ENCODE measurements at places on chromosomes 3 and 15.
A peak's percentile ranks its signal among the peaks of the same experiment; 100 is the strongest.

DNA sequence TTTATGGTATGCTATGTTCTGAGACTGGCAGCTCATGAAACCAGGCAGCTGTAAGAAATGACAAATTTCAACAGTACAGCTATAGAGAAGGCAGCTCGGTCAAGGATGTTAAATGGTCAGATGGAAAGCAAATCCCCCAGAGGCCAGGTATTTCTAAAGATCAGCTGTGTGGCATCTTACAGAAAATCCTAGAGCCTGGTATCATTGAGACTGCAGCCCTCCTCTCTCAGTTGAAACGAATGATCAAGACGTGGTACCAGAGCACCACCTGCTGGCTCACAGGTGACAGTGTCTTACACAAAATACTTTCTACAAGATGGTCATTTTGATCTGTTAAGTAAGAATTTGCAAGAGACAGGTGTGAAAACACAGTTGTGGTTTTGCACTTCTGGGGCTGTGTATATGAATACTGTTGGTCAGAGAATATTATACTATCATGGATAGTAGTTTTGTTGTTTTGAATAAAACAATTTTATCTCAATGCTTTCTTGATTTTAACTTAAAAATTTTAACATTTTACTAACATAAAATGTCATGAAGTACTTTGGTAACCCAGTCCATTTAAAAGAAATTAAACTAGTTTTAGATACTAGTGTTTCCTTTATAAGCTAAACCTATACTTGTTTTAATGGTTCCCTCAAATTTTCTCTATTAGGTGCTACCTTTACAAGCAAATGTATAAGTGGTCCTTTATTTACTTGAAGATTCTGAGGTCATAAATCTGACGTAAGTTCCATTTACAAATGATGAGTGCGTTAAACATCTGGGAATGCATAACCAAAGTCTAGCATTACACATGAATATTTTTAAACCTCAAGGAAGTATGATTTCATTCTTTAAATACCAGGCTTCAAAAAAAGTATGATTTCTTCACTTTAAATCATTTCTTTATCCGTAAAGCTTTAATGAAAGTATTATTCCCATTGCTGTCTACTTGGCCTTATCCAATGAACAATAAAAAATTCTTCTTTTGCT is 121.8 kb downstream of the PDZRN3 start:
- DNase-seq = peak; percentile 55

DNA sequence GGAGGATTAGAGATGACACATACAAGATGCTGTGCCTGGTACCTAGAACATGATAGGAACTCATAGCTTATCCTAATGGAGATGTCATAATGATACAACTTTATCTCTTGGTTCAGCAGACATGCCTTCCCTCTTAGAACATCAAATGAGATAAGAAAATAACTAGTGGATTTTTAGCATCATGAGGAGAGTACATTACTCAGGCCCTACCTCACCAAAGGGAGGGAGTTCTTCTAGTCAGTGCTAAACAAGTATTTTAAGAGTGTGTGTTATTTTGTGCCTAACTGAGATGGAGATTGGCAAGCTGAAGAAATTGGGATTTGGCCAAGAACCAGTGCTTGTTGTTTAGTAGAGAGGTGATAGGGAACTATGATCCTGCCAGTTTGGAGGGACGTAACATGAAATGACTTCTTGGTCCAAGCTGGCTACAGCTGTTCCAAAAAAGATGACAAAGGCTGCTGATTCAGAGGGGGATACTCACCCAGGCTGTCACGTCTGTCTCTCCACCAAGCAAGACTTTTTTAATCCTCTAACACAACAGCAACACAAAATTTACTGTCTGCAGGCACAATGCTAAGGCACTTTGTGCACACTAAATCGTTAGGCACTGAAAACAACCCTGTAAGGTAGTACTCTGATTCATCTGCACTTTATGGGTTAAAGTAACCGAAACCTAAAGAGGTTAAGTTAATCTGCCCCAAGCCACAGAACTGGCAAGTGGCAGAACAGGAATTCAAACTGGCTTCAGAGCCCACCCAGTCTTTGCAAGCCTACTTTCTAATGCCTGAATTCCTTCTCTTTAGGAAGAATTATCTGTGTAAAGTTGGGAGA is 126.5 kb downstream of the CMSS1 start:
- DNase-seq = no peak

GRCh38 chr15:70127288-70127746 is 29.6 kb upstream of the TLE3 start:
- DNase-seq = peak; percentile 26

DNA sequence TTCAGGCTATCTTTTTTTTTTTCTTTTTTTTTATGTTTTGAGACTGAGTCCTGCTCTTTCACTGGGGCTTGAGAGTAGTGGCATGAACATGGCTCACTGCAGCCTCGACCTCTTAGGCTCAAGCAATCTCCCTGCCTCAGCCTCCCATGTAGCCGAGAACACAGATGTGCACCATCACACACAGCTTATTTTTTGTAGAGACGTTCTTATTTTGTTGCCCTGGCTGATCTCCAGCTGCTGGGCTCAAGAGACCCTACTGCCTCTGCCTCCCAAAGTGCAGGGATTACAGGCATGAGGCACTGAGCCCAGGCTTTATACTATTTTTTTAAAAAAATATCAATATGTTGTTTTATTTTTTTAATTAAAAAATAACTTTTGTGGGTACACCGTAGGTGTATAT is 467.3 kb downstream of the CADM2 start:
- DNase-seq = no peak

GRCh38 chr3:25870452-25870851 is 80.6 kb downstream of the OXSM start:
- DNase-seq = no peak

- no peak for DNase-seq
Observed at GRCh38 chr15:25556136-25556535, 117.3 kb upstream of the UBE3A start.

DNA sequence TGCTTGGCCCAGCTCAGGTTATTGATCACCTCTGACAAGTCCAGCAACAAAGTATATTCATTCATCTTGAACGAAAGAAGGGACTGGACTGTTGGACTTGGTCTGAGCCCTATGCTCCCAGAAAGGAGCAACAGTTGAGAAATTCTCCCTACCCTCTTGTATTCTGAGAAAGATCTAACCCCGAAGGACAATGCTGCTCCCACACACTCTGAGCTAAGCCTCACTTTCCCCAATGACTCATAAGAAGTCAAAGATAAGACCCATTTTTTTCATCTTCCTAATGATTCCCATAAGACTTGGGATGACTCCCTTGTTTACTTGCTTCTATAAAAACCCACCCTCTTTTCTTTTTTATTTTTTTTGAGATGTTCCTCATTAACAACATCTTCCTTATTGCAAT is 549.4 kb upstream of the MDFIC2 start:
- DNase-seq = no peak

DNA sequence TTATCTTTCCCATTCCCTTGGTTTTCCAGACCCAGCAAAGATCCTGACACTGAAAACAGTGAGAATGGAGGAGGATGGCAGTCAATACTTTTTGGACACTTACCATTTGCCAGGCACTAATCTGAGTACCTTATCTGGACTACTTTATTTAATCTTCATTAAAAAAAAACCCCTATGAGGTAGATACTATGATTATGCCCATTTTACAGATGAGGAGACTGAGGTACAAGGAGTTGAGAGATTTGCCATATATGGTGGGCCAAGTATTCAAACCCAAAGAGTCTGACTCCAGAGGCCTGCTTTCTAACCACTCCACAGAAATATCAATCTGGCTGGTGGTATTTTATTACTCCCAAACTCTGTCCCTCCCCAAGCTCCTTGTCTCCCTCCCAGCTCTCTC is 19.6 kb downstream of the HCN4 start:
- DNase-seq = no peak

GRCh38 chr3:138862924-138863775 is 28.4 kb upstream of the PIK3CB start:
- DNase-seq = no peak

- peak; percentile 63 for DNase-seq
Observed at GRCh38 chr15:89139613-89140499, 51.6 kb downstream of the ABHD2 start.

GRCh38 chr3:114597012-114597411 is 303.2 kb downstream of the TIGIT start:
- DNase-seq = no peak

DNA sequence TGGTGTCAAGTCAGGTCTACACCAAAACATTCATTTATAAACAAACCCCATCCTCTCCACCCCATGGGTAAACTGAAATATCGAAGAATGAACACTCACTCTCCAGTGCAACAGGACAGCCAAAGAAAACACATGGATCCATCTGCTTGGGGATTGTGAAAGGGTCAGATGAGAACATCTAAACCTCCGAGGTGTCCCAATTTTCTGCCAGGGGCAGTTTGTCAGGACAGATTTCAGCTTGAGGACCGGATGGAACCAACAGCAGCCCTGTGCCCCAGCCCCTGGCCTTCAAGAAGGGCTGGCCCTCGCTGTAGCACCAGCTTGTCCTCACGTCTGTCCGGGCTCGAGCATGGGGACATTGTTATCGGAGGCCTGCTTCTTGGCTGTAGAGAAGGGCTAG is 45.5 kb downstream of the PCSK6 start:
- DNase-seq = no peak

DNA sequence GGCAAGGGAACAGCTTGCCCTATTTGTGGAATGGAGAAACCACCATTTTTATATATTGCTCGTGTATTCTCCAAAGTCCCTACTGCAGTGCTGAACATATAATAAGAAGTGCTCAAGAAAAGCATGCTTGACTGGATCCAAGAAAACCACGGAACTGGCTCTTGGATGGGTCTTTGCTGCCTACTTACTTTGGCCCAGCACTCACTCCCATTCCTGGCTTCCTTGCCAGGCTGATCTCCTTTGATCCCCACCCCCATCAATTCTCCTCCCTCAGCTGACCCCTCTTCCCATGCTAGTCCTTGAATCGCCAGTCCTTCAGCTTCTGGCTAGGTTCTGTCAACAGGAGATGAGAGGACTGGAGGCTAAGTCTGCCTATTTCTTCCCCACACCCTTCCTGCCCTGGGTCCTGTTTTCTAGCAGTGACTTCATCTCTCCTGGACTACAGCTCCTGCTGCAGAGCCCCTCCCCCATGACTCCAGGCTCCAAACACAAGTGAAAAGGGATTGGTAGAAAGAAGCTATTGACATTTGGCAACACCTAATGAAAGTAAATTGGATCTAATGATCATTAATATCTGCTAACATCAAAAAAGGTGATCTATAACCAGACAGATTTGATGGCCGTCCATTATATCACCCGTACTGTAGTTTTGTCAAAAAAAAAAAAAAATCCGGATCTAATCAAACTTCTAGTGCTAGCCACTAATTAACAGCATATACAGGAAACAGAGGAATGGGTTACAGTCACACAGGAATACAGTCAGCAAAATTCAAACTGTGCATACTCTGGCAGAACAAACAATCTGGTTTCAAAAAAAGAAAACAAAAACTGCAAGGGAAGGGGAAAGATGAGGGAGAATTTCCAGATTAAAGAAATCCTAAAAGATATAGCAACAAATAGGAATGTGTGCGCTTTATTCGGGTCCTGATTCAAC is 7.8 kb downstream of the FAM240A start:
- DNase-seq = no peak

- no peak for DNase-seq
Observed at GRCh38 chr15:76253691-76254473, 57.4 kb downstream of the ETFA start.

DNA sequence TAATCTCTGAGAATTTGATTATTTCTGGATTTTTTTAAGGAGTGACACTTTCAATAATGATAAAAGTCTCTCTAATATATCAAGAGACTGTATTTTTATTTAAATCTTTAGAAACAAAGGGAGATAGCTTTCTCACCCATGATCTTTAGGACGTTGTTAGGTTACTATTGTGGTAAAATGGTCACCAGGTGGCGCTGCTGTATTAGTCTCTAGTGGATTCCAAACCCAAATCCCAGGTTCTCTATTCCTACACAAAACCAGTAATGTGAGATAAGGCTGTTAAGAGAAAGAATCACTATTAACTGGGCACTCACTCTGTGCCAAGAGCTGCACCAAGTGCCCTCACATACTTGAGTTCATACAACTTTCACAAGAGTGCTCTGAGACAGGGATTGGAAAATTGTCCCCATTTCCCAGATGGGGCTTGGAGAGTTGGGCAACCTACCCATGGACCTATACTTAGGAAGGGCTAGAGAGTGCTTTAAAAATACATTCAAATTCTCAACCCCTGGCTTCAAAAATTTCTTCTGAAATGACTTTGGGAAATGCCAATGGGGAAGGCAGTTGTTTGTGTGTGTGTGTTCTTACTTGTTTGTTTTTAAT is 593.4 kb upstream of the TGFBR2 start:
- peak; percentile 7 for DNase-seq

DNA sequence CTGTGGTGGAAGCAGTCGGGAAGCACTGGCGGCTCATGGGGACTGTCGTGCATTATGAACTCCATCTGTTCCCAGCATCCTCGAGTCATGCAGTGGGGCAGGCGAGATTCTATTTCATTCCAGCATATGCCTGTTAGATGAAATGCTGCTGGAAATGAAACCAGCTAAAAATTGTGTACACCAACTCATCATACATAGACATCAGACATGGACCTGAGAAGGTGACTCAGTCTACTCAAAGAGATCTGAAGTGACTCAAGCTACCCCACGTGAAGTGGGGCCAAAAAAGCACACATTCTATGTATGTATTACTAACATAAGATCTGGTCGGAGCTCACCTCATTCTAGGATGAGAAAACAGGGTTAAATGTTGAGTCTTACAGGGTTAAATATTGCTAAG is 47.5 kb upstream of the FAM98B start:
- DNase-seq = no peak

DNA sequence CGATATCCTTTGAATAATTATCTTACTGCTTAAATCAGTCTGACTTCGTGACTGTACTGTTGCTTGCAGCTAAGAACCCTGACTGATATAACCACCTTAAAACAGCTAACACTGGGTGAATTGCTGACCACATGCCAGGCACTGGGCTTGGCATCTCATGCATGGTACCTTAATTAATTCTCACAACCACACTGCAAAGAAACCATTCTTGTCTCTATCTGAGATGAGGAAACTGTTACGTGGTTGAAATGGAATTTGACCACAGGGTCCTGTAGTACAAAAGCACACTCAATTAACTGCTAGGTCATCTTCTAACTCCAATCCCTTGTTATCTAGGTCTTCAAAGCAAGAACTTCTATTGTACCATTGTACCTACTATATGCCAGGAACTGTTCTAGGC is 92.7 kb upstream of the PRICKLE2 start:
- DNase-seq = no peak

GRCh38 chr3:80087767-80088166 is 320.0 kb upstream of the ROBO1 start:
- DNase-seq = no peak

DNA sequence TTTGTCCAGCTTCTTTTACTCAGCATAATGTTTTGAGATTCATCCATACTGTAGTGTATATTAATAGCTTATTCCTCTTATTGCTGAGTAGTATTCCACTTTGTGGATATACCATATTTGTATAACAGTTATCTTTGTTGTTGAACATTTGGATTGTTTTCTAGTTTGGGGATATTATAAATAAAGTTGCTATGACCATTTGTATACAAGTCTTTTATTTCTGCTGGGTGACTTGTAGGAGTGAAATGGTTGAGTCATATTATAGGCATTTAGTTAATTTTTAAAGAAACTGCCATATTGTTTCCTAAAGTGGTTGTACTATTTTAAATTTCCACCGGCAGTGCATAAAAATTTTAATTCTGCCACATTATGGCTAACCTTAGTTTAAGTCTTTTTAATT is 53.4 kb downstream of the RPL39L start:
- DNase-seq = no peak

GRCh38 chr15:63668601-63669000 is 71.4 kb downstream of the FBXL22 start:
- no peak for DNase-seq
